ENCODE measurements at places on chromosomes 5 and 9. TPM values are rescaled to one million over a fixed set of nuclear protein-coding genes. Genes with fewer than 3 reads are reported as not detected.

WNK2 gene
- polyA plus RNA-seq: not detected

PRRC2B gene
- 20.8 TPM for polyA plus RNA-seq

PAPPA gene
- polyA plus RNA-seq: 2.6 TPM

TMEM215 gene
- not detected for polyA plus RNA-seq

MROH2B gene
- not detected for polyA plus RNA-seq

BICD2 gene
- 47.3 TPM for polyA plus RNA-seq

OTP gene
- not detected for polyA plus RNA-seq
